ENCODE measurements at places on chromosomes 12 and 14.

DNA sequence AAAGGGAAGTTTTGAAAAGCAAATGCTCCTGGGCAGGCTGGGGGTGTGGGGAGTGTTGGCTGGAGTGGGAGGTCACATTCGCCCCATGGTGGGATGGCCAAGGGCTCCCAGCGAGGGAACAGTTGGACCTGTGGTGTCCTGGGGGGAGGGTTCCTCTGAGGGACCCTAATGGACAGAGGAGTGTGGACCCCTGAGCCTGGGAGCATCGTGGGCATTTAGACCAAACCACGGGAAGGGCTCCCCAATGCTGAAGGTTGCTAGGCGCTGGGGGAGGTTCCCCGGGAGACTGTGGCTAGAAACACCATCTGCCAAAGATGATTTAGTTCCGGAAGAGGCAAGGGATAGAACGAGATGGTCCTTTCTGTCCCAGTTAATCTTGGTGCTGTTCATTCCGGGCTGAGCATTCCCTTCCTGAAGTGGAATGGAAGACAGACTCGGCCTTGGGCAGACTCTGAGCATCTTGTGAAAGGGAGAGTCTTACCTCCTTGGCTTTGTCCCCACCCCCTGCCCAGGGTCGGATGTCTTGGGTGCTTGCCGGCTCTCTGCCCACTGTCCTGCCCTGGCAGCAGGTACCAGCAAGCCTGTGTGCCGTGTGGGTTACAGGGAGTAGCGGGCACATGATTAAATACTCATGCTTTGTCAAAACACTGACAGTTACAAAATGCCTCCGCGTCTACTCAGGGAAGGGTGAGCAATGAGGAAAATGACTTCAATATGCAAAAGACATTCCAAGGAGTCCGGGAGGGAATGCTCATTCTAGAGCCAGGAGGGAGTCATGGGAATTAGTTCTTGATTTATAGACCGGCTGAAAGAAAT is 215.9 kb downstream of the CACNA1C start:
- no peak for DNase-seq

GRCh38 chr14:103045371-103045869 is 11.9 kb downstream of the CDC42BPB start:
- no peak for DNase-seq

DNA sequence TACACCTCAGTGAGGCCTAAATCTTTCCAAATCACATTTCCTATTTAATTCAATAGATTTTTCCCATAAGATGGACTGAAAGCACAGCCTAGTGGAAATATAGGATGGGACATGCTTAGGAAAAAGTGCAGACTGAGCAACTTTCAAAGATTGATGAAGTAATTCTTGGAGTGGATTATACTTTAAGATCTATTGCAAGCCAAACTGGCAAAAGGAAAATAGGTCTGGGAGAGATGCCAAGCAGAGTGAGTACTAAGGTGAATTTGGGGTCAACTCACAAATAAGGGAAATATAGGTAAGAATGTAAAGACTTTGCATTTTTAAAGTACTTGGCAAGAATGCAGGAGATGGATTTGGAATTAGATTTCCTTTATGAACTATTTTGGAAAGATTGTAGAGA is 170.2 kb upstream of the FOXG1 start:
- no peak for DNase-seq

DNA sequence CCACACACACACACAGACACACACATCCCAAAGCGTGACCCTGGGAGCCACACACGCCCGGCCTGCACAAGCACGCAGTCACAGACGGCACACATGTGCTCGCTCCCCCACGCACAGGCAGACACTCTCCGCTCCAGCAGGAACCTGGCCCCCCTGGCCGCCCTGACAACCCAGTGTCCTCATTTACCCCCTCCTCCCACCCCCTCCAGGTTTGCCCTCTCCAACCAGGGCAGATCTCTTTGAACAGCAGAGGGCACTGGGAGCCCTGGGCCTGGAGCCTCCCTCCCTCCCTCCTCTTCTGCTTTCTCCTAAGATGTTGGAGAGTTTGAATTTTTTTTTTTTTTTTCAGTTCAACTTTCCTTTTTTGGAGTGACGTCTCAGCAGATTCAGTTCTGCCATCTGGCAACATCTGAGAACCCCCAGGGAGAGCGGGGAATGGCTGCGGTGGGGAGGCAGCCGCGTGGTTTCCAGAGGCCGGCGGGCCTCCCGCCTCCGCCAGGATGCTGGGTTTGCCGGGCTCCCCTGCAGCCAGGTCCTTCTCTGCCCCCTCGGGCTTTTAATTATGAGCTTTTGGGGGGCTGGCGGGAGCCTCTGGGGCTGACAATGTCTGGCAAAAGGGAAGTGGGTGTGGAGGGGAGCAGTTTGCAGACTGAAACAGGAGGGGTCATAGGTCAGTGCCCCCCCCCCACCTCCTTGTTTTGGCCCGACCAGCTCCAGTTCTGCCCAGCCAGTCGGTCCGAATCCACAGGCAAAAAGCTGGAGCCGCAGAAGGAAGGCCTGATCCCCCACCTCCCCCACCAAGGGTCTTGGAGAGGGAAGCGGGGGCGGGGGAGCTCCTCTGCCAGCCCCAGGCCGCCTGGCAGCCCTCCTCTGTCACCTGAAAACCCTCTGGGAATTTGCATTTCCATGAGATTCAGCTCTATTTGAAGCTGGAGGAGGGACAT is 1.3 kb upstream of the NCOR2 start:
- no peak for DNase-seq

DNA sequence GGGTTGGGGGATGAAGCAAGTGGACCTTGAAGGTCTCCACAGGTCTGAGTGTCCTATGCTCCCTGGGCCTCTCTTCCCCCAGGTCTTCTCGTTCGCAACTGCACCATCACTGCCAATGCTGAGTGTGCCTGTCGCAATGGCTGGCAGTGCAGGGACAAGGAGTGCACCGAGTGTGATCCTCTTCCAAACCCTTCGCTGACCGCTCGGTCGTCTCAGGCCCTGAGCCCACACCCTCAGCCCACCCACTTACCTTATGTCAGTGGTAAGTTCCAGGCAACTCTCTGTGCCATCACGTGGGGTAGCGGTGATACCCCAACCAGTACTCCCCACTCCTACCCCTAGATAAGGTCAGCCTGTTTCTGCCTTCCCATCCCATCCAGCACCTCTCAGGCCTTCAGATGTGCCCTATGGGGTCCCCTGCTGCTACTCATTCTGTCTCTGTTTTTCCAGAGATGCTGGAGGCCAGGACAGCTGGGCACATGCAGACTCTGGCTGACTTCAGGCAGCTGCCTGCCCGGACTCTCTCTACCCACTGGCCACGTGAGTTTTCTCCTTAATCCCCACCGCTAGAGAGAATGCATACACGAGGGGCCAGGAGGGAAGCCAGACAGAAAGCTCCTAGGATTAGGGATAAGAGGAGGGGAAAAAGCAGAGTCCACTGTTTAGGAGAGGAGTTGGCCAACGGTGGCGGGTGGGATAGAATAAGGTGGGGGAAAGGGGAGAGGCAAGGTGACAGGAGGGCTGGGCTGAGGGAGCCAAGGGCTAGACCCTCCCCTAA is 1.6 kb upstream of the TAPBPL start:
- no peak for DNase-seq

DNA sequence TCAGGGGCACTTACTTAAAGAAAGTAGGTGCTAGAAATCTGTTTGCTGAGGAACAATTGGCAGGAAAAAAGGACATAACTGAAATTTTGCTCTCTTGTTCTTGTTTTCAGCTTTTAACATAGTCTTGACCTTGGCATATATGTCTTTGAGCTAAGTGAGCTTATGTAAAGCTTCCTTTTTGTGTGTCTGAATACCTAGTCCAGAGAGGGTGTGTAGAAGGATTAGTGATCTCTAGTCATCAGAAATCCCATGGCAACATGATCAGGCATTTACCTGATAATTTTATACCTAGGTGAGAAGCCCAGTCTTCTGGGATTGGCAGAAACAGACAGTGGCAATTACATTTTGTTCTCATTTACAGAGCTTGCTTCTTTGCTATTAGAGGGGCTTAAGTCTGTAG is 166.1 kb downstream of the SNAPC1 start:
- no peak for DNase-seq

DNA sequence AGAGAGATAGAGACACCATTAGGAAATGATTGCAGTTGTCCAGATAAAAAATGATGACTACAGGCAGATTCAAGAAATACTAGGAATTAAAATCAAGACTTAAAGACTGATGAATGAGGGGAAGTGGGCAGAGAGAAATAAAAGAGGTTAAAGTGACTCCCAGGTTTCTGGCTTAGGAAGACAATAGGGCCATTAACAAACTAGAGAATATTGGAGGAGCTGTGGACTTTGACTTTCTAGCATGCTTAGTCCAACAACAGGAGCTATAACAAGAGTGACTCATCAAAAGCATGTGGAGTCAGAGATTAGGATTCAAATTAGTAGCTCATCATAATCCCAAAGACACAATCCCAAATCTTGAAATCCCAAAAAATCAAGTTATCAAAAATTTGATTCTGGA is 101.5 kb downstream of the BMP4 start:
- no peak for DNase-seq

DNA sequence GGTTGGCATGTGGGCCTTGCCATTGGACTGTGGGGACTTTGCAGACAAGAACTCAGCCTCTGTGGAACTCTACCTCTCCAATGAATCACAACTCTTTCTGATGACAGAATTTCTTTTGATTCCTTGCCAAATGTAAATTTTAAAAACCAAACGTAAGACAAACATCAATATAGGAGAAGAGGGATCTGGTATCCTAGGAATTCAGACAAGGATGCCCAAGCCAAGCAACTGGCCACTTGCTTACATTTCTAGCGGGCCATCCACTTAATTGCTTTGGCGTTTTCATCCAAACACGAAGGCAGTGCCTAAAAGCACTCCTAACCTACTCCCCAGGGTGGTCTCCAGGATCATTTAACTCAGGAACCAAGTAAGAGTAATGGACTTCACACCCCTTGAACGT is 23.4 kb upstream of the RAB35 start:
- no peak for DNase-seq

DNA sequence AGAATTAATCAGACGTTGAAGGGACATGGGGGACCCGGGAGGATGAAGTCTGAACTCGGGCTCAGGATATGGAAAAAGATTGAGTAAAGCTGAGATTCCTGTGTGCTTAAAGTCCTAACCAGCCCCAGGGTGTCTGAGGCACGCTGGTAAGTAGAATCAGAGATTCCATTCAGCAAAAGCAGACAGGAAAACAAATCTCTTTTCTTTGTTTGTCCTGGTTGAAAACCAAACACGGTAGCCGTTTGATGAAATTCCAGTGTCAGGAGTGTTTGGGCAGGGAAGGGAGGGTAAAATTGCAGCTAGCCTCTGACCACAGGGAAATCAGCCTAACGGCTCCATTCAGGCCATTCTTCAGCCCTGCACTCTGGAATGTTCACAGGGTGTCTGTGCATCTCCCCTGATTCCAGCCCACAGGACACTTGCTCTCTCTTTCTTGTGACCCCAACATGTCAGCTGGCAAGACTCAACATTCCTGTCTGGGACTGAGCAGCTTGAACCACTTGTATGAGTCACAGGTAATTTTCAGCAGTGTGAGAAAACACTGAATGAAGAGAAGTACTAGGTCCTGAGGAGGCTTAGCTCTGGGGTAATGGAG is 31.0 kb downstream of the NINJ2 start:
- no peak for DNase-seq

- no peak for DNase-seq
Measured at GRCh38 chr12:13992585-13992984, 11.2 kb upstream of the GRIN2B start.

- no peak for DNase-seq
Measured at GRCh38 chr14:62662811-62663455, 382.3 kb downstream of the KCNH5 start.

GRCh38 chr12:4809449-4810218 is 89.4 kb downstream of the GALNT8 start:
- DNase-seq = no peak

DNA sequence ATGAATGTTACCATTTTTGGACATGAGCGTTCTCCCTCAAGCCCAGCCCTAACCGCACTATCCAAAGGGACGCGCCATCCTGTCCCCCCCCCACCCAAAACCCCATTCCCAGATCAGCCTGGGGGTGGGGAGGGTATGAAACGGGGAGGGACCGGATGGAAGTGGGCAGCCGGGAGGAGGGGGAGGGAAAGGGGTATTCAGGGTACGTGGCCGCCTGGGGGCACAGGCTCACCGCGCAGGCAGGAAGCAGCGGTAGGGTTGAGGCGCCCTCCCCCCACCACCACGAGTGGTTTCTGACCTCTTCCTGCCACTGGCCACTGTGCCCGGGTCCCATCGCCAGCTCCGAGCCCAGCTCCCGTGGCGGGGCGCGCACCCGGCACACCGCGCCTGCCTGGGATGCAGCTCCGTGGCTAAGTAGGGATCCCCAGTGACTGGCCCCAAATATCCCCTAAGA is 1.4 kb downstream of the ACTN1 start:
- peak; percentile 38 for DNase-seq

DNA sequence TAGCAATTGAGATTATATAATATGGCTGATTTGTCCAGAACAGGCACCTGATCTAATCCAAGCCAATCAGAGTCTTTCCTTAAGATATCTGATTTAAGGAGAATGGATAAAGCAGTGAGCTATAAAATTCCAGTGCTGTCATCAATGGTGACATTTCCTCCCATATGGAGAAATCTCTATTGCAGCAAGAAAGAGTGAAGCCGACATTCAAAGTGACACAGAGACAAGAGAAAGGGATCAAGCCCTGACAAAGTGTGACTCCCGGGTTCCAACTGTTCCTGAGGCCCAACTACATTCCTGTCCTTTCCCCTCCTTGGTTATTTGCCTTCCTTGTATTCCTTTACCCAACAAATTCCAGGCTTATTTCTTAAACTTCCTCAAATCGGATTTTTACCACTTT is 430.0 kb upstream of the SOX5 start:
- no peak for DNase-seq

DNA sequence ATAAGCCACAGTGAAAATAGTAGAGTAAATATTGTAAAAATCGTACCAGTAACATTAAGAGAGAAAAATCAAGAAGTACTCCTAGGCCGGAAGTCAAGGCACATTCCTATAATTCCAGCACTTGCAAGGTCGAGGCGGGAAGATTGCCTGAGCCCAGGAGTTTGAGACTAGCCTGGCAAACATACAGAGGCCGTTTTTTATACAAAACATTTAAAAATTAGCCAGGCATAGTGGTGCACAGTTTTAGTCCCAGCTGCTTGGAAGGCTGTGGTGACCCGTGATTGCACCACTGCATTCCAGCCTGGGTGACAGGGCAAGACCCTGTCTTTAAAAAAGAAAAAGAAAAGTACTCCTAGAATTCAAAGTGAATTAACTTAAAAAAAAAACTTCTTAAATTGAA is 341.8 kb downstream of the C12orf50 start:
- no peak for DNase-seq

GRCh38 chr12:40045656-40046055 is 60.2 kb downstream of the SLC2A13 start:
- no peak for DNase-seq

GRCh38 chr12:119225454-119225853 is 46.7 kb downstream of the HSPB8 start:
- DNase-seq = no peak

- DNase-seq = no peak
Measured at GRCh38 chr12:53989227-53990113, 4.5 kb downstream of the HOXC10 start.

Data from hematopoietic multipotent progenitor cell (in vitro differentiated cells).